ENCODE measurements at places on chromosomes 2 and 18. TPM values are rescaled to one million over a fixed set of nuclear protein-coding genes. Genes with fewer than 3 reads are reported as not detected.

DNA sequence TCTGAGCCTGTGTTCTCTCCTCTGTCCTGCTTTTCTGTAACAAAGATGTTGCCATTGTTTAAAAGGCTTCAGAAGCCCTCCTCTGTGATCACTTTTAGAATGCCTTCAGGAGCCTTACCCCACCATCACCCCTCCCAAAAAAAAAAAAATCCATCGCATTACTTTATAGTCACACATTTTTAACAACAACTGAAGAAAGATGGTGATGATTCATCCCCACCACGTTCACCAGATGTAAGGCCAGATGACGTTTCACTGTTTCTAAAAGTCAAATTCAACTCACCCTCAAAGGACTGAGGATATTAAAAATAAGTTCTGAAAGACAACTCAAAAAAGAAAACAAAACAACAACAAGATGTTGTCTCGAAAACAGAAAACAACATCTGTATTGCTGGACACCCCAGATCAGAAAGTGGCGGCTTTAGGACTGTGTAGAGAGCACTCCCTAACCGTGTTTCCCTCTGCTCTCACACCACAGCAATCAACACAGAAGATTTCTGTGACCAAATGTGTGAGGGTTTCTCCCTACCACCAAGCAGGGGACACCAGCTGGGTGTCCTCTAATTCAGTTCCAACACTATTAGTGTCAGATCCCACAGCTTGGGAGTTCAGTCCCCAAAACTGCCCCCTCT, 61.9 kb upstream of the CREB1 start:
- H3K27me3 ChIP-seq = no peaks in the 10 kb centered on the region
- no peaks in the 10 kb centered on the region for H3K4me1 ChIP-seq
- H3K36me3 ChIP-seq = no peaks in the 10 kb centered on the region

GRCh38 chr2:144083211-144083610, 436.7 kb downstream of the ZEB2 start:
- H3K36me3 ChIP-seq = no peaks in the 10 kb centered on the region
- peak; percentile 72 for DNase-seq
- no peak overlapping the region for H3K4me3 ChIP-seq
- H3K27ac ChIP-seq = no peak overlapping the region
- H3K27me3 ChIP-seq = no peaks in the 10 kb centered on the region
- H3K4me1 ChIP-seq = no peaks in the 10 kb centered on the region

- H3K4me3 ChIP-seq = no peak overlapping the region
- H3K27me3 ChIP-seq = no peaks in the 10 kb centered on the region
- DNase-seq = no peak
- no peaks in the 10 kb centered on the region for H3K36me3 ChIP-seq
- no peak overlapping the region for H3K27ac ChIP-seq
- H3K4me1 ChIP-seq = no peaks in the 10 kb centered on the region
Measured at GRCh38 chr2:190138032-190138431, 75.5 kb upstream of the MSTN start.

- H3K27ac ChIP-seq = no peak overlapping the region
- no peak overlapping the region for H3K4me3 ChIP-seq
- H3K27me3 ChIP-seq = no peaks in the 10 kb centered on the region
- H3K36me3 ChIP-seq = no peaks in the 10 kb centered on the region
- no peak for DNase-seq
Measured at GRCh38 chr2:99032786-99033185, 96.8 kb upstream of the CRACDL start.

- DNase-seq = peak; percentile 89
- no peaks in the 10 kb centered on the region for H3K4me1 ChIP-seq
Measured at GRCh38 chr2:64404002-64404731, 49.8 kb upstream of the LGALSL start.

DNA sequence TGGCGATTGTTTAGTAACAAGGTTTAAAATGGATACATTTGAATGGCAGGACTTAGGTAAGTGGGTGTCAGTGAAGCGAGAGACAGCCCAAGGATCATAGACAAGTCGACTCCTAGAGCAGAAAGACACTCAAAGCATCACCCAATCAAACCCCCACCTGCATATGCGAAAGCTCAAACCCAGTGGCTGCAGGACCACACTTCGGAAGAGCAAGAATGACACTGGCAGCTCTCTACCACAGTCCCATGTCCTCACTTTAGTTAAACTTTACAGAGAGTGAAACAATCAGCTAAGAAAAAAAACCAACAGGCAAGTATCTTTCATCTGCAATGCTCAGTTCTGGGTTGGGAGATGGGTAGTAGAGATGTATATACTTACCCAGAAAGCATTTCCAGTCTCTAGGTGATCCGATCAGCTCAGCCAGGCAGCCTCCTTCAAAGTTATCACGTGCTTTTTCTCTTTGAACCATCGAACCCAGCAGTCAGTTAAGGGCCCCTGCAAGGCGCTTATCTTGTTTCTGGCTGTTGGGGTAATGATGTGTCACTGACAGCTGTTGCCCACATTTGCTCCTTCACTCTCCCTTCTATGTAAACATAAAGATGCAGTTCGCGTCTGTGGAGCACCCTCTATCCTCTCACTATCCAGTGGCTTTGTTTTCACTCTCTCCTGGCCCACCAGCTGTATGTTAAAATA, 357.5 kb upstream of the ID2 start:
- no peak overlapping the region for H3K27ac ChIP-seq
- no peaks in the 10 kb centered on the region for H3K27me3 ChIP-seq
- no peak for DNase-seq
- H3K4me1 ChIP-seq = no peaks in the 10 kb centered on the region
- no peak overlapping the region for H3K4me3 ChIP-seq

The RPRM gene
- polyA plus RNA-seq = not detected

Measured in aorta (tissue), 5 donors.